Subcutaneous preadipocyte (primary cell): ENCODE measurements at places on chromosomes 1 and 21. TPM values are rescaled to one million over a fixed set of nuclear protein-coding genes. Genes with fewer than 3 reads are reported as not detected.

Gene CNIH4
- total RNA-seq = 43.0 and 74.6 TPM in 2 replicates

Gene SNX7
- 38.5 and 41.5 TPM in 2 replicates for total RNA-seq

Gene COL24A1
- total RNA-seq = under 0.01 and 0.20 TPM in 2 replicates

Gene OR2T3
- not detected in 2 replicates for total RNA-seq

Gene HSD3B2
- not detected in 2 replicates for total RNA-seq

Gene TRNP1
- total RNA-seq = 23.9 and 58.6 TPM in 2 replicates

Gene S100A2
- total RNA-seq = 1.5 and 1.6 TPM in 2 replicates
